ENCODE measurements at places on chromosomes 5 and 9. TPM values are rescaled to one million over a fixed set of nuclear protein-coding genes. Genes with fewer than 3 reads are reported as not detected.

FAT2 gene
- not detected for total RNA-seq

CD74 gene
- total RNA-seq: 0.33 TPM

TMOD1 gene
- 0.87 TPM for total RNA-seq

ELOVL7 gene
- 0.09 TPM for total RNA-seq

CCNB1 gene
- total RNA-seq: 26.8 TPM

SYK gene
- not detected for total RNA-seq

CAST gene
- total RNA-seq: 95.6 TPM

ZNF483 gene
- total RNA-seq: 2.9 TPM

NUTM2F gene
- total RNA-seq: not detected

PCDHB13 gene
- total RNA-seq: 1.1 TPM

CCIN gene
- 0.11 TPM for total RNA-seq

PDE6A gene
- 0.11 TPM for total RNA-seq

SPAAR gene
- total RNA-seq: 1.0 TPM

CETN3 gene
- total RNA-seq: 7.3 TPM

INSL4 gene
- not detected for total RNA-seq

PCDHA7 gene
- total RNA-seq: 0.17 TPM

TGFBR1 gene
- 20.8 TPM for total RNA-seq

C9orf50 gene
- not detected for total RNA-seq

PCDHGC3 gene
- 20.5 TPM for total RNA-seq

FTMT gene
- not detected for total RNA-seq

CCDC152 gene
- 0.11 TPM for total RNA-seq

TUT7 gene
- 27.4 TPM for total RNA-seq
